ENCODE measurements at places on chromosomes 11 and 22.

GRCh38 chr11:111604392-111605009 is 2.3 kb downstream of the SIK2 start:
- no peak for DNase-seq

DNA sequence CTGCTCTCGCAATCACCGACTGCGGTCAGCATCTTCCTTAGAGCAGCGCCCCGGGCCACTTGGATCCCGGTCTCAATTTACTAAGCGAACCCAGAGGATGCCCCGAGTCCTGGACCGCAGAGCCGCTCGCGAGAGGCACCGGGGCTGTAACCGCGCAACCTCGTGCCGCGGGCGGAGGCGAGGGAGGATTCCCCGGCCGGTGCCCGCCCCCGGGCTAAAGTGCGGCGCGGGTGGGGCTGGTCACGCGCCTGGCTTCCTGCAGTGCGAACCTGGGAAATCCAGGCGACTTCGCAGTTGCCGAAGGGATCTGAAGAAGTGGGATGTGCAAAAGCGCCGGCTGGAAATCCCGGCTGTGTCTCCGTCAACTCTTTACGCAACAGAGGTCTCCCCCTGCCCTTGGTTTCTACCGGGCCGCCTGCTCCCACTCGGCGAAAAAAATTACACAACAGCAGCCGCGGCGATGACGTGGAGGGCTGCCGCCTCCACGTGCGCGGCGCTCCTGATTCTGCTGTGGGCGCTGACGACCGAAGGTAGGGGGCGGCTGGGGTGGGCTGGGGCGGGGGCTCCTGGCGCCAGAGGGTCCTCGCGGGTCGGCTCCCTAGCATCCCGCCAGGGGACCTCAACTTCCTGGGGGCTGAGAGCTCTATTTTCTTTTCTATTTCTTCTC is at the start of gene NCR3LG1:
TSS of gene NCR3LG1 (plus strand) at position 291 of the 667 bp plus-strand sequence. CDS start at position 461, 170 bp downstream.
- peak; percentile 27 for DNase-seq

DNA sequence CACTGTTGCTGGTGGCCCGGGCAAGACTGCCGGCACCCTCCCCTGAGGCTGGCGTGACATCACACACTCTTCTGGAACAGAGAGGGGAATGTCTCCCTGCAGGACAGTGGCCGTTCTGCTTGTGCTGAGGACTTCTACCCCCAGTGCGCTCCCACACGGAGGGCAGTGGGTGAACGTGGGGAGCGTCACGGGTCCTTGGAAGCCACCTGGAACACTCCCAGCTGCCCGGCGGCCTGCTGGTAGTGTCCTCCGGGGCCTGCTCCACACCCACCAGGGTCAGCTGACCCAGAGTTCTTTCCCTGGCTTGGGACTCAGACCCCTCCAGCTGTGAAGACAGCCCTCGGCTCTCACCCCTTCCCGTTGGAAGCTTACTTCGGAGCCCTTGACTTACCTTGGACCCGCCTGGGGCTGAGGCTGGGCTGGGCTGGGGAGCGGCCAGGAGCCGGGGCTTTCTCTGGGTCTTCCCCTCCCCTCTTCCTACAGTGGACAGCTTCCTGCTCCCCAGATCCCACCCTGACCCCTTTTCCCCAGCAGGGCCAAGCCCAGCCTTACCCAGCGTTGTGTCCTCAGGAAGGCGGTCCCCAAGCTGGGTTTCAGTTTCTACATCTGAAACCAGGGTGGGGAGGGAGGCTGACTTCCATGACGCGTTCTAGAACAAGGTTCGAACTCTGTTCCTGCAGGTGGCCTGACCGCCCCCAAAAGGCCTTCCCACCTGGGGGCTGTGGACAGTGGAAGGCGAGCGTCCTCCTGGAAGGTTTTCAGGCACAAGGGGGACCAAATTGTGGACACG is 14.8 kb upstream of the GAL start:
- DNase-seq: no peak

DNA sequence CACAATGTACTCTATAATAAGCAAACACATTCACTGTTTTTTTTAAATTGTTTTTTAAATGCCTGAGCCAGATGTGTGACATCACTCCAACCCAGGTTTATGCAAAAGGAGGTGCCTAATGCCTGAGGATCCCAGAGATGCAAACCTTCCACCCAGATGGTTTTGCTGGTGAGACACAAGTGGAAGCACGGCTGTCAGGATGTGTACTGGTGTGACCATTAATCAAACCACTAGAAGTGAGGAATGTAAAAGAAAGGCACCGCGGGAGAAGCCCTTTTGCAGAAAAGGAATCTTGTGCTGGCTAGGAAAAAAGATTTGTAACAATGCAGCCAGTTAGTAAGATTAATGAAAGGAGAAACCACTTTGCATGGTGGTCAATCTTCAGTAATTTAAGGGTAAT is 407.4 kb downstream of the LARGE1 start:
- no peak for DNase-seq

DNA sequence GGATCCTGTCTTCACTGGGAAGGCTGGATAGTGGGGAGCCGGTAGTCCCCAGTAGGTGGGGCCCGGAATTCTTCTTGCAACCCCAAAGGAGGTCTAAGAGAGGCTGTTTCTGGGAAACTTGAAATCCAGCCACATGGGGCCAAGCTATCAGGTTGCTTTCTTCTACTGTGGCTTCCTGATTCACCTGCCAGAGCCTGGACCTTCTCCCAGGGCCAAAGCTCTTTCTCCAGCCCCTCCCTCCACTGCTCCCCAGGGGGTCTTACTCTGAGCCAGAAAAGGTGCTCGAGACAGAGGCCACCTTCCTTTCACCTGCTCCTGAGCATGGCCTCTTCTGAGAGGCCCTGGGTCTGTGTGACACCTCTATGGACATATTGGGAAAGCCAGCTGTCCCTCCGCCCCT is 9.1 kb downstream of the TST start:
- no peak for DNase-seq

DNA sequence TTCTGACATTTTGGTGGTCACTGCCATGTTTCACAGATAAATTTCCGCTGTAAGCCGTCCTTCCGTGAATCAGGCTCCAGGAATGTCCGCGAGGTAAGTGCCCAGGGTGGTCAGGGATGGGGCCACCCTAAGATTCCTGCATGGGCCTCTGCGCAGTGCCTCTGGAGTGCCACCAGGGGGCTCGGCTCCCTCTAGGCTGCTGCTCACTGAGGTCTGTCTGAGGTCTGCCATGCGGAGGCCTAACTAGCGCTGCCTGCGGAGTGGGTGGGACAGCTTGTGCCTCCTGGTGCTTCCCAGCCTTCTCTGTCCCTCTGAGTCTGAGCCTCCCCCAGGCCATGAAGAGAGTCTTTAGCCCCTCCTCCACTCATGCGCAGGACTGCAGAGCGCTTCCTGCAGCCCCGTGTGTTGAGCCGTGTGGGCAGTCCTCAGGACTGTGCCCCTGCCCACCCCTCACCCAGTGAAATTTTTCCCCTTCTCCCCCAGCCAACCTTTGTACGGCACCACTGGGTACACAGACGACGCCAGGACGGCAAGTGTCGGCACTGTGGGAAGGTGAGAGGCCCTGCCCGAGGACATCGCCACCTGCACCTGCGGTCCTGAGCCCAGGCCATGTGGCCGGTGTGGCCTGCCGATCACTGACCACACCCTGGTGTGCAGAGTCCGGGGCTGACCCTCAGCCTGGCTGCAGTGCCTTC is 11.9 kb upstream of the MDK start:
- DNase-seq: no peak

DNA sequence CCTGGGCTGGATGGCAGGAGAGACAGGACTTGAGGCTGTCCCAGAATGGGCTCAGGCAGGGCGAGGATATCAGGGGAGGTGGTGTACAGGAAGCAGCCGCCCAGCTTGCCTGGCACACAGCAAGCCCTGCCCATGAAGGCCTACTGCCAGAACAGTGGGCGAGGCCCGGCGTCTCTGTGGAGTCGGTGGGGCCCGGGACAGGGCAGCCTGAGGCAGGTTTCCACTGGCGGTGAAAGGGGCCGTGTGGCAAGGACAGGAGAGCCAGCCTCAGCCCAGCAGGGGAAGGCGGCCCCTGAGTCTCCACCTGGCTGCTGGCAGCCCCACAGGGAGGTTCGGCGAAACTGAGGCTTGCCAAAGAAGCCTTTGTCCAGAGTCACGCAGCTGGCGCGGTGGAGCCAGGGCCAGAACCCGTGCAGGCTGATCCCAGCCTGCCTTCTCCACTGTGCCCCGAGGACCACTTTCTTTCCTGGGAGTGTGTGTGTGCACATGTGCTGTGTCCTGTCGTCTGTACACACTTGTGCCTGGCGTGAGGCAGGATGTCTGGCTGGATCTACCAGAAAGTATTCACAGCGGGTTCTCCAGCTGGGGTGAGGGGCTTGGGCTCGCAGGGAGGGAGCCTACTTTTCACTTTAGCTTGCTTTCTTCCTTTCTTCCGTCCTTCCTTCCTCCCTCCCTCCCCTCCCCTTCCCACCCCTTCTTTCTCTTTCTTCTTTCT is 1.2 kb downstream of the TSPO start:
- peak; percentile 45 for DNase-seq

DNA sequence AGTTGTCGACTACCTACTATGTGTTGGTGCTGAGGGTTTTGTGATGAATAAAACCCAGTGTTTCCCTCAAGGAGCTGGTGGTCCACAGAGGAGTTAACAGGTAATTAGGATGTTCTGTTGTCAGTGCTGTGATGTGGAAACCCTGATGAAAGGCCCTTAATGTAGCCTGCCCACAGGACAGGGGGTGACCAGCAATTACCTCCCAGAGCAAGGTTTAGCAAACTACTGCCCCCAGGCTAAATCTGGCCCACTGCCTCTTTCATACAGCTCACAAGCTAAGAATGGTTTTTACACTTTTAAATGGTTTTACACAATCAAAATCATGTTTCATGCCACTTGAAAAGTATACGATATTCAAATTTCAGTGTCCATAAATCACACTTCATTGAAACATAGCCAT is 536.2 kb downstream of the MIAT start:
- no peak for DNase-seq

DNA sequence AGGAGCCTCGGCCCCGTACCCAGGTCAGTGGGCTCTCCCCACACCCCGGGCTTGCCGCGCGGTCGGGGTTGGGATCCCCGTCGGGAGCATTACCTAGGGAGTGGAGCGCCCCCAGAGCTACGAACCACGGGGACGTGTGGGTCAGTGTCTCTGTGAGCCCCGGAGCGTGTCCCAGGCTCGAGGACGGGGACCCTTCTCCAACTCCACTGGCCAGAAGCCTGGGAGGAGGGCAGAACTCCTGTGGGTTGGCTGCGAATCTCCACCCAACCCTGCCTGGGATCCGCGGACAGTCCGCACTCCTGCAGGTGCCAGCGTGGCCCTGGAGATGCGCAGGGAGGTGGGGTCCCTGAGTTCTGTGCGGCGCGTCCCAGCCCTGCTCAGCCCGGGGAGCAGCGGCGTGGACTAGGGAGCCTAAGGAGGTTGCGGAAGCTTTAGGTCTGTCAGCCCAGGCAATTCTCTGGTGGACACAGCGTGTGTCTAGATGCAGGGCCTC is 346 bp downstream of the PPFIBP2 start:
- no peak for DNase-seq

DNA sequence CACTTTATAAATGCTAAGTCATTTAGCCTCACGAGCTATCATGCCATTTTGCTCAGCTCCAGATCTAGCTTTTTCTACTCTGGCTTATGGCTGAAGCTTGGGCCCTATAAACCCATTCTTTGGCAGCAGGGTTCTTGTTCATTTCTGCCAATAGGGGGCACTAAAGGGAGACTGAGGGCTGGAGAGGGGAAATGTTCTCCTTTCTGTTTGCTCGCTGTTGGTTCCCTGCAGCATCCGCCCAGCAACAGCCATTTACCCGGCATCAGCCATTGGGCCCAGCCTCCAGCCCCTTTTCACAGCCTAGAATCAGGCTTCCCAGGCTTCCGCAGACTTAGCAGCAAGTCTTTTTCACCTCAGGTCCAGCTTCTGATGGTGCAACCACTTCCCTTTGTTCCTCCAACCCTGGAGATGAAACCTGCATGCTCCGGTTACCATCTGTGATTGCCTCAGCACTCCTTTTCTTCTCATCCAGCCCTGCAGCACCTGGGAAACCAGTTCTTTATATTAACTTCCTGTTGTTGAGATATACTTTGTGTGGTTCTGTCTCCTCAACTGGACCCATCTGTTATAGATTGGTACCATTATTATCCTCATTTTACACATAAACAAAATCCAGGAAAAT is 4.2 kb upstream of the ME3 start:
- DNase-seq: no peak

DNA sequence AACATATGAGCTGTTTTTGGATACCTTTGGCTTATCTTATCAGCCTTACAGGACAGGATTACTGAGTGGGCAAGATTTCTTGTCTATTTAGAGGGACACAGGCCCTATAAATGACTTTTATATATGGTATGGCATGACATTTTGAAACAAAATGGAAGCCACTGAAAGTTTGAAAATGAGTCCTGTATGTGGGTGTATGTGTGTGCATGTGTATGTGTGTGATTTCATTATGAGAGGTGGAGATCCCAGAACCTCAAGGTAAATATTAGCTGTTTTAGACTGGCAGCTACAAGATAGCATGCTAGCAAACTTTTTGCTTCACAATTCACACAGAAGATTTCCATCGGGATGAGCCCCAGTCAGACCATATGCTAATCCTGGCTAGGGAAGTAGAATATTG is 970.5 kb upstream of the CCDC90B start:
- no peak for DNase-seq

- DNase-seq: peak; percentile 39
Observed at GRCh38 chr22:47213571-47214230, 451.3 kb downstream of the TBC1D22A start.

DNA sequence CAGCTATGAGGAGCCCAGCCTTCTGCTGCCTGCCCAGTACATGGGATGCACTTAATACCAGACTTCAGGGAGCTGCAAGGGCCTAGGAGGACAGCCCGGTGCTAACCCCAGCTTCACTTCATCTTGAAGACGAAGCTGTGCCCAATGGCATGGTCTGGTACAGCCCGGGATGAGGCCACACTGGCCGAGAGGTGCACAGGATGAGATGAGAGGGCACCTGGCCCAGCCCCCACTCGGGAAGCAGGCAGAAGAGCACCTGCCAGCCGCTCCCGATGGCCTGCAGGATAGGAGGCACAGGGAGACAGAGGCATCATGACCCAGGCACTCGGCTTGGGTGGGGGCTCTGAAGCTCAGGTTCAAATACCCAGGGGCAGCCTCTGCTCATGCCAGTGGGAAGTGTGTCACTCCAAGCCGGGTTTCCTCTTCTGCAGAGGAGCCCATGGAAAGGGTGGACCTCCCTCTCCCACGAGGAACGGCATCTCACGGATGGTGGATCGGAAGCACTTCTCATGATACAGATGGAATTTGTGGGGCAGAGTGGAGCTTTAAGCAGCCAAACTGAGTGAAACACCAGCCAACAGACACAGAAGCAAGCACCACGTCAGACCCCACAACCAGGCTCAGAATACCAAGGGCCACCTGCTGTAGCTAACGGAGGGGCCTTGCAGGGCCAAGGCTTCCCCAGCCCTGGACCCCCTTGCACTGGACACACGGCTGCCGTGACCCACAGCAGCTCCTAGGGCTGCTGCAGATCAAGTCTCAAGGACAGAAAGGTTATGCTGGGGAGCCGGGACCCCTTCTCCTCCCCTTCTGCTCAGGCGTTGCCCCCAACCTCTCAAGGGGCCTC is 875.2 kb downstream of the BRD1 start:
- no peak for DNase-seq

DNA sequence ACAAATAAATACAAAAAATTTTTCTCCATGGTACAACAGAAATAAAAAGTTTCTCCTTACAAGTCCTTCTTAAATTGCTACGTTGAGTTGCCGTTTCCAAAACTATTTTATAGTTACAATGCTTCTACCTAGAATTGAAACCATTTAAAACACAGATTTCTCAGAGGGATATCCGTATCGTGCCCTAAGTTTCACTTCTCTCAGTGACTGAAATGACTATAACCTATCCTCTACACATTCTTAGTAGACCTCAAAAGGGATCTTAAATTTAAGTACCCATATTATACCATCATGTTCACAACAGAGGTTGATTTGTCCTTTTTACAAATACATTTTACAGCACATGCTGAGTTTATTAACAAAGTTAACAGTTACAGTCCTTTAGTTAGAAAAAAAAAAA is 44.1 kb downstream of the USP28 start:
- no peak for DNase-seq

All from stimulated activated CD4-positive, alpha-beta T cell treated with anti-CD3 and anti-CD28 coated beads, Interleukin-15, amount 100 ng/mL, for 48 hours (primary cell).